ENCODE measurements at places on chromosomes 11 and 22.

DNA sequence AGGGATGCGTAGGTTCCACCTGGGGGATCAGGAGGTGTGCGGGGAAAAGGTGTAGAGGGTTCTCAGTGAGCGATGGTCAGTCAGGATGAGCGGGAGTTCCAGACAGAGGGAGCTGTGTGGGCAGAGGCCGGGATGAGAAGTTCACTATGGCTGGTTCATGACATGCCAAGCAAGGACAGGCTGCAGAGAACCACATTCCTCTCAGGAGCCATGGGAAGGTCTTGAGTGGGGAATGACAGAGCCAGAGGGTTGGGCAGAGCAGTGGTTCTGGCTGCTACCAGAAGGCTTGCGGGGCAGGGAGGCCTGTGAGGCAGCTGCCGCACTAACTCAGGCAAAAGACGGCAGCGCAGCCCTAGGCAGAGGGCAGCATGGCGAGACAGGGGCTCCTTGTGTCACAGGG, 66.1 kb downstream of the SCUBE1 start:
- no peak for DNase-seq

- DNase-seq: no peak
These were observed 14.2 kb upstream of the CCDC89 start for GRCh38 chr11:85699957-85700741.

GRCh38 chr22:38845004-38845740, 1.3 kb upstream of the NPTXR start:
- DNase-seq: no peak

- no peak for DNase-seq
These were observed 59.4 kb downstream of the PPFIBP2 start for GRCh38 chr11:7573193-7573557.

- no peak for DNase-seq
These were observed 209.5 kb downstream of the CASP12 start for GRCh38 chr11:104688731-104689130.

DNA sequence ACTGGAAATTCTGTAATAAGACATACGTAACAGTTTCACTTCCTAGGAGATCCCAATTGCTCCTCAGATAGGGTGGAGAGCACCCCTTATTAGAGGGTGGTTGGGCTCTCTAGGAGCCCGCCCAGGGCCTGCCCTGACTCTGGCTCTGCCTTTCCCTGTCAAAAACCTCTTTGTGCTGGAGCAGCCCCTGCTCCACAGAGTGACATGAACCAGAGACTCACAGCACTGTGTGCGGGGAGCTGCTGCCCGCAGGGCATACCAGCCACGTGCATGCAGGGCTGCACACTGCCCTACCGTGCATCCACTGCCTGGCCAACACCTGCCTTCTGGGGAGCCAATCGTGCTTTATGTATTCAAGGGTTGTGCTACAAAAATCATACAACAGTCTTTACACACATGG, 24.3 kb downstream of the KCNQ1OT1 start:
- DNase-seq: no peak

- DNase-seq: no peak
These were observed 2.0 kb upstream of the KRTAP5-6 start for GRCh38 chr11:1694846-1695547.

GRCh38 chr22:37383341-37383740, 43.9 kb downstream of the ELFN2 start:
- no peak for DNase-seq

DNA sequence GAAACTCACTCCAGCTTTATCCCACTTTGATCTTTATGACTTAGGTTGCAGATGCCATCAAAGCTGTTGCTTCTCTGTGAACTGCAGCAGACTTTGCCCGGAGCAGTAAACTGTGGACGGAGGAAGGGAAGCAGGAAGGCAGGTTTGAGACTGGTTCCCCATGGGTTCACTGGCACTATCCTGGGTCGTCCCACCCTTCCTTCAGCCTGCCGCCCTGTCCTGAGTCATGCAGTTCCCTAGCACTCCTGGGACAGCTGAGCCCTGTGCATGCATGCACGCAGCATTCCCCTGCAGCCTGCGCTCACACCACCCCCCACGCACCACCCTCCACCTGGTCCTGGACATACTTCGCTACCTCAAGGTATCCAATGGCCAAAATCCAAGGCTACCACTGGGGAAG, 23.5 kb upstream of the P2RY2 start:
- no peak for DNase-seq

GRCh38 chr11:23226331-23227077, 366.2 kb upstream of the CCDC179 start:
- no peak for DNase-seq

DNA sequence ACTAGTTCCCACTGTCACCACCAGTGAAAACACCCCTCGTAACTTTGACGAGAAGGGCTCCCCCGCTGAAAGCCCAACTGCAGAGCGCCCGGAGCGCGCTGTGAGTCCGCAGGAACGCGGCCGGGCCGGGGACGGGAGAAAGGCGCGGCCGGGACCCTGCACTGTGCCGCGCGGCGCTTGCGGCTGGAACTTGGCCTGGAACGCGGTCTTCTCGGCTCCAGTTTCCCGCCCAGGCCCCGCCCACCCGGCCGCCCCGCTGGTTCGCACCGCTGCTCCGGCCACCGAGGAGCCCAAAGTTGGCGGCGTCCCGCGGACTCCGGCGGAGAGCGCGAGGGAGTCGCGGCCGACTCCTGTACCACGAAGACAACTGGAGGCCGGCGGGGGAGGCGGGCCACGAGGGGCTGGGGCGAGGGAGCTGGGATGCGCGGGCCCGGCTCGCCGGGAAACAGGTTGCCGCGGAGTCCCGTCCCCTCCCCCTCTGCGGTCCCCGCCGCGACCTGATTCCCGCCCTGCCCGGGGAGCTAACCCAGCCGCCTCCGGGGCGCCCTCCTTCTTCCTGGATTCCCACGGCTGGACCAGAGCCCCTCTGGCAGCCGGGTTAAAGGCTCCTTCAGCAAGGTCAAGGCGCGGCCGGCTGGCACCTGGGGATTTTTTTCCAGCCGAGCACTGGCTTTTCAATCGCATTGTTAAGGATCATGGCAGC, 3.4 kb downstream of the TENM4 start:
- DNase-seq: no peak

GRCh38 chr11:100777103-100777502, 90.0 kb downstream of the ARHGAP42 start:
- no peak for DNase-seq

GRCh38 chr22:32854351-32854804, 52.9 kb downstream of the TIMP3 start:
- no peak for DNase-seq

DNA sequence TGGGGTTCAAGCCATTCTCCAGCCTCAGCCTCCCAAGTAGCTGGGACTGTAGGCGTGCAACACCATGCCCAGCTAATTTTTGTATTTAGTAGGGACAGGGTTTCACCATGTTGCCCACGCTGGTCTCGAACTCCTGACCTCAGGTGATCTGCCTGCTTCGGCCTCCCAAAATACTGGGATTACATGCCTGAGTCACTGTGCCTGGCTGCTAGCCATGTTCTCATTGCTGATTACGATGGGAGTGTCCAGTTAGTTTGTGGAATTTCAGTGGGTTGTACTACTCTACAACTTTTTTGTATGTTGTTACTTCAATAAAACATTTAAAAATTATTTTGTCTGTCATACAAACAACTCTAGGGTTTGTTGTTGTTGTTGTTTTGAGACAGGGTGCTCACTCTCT, 4.8 kb upstream of the VPS11 start:
- no peak for DNase-seq

- DNase-seq: no peak
These were observed 97.3 kb downstream of the COMMD9 start for GRCh38 chr11:36191941-36192340.

GRCh38 chr22:49979587-49980264, 19.2 kb downstream of the PIM3 start:
- DNase-seq: no peak

DNA sequence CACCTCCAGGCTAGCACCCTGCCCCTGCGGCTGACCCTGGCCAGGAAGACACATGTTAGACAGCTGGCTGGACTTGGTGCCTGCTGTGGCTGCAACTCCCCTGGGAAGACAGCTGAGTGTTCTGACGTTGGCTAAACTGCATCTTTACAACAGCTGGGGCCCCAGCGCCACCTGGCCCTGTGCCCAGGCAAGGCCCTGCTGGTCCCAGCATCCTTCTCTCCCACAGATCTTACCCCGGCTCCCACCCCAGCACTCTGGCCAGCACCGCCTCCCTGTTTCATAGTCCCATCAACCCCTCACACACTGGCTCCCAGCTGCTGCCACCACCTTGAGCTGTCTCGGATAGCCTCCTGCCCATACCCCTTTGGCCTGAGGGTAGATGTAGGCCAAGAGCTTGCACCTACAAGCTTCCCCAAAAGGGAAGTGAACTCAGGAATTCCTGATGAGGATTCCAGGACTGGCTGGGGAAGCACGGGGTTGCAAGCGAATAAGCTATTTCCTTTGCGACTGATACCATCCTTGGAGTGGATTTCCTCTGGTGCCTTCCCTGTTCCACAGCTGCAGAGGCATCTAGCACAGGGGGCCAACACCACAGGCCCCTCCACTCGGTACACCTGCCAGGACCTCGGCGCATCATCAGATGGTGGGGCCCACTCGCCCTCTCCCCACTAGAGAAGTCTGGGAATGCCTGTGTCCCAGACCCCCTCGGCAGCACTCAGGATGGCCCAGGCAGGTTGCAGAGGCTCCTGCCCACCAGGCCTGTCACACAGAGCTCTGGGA, 28.5 kb downstream of the RSPH14 start:
- DNase-seq: no peak

- DNase-seq: no peak
These were observed 6.7 kb upstream of the SLC6A5 start for GRCh38 chr11:20592741-20593140.

GRCh38 chr11:97973352-97973857, 1047.3 kb upstream of the CNTN5 start:
- DNase-seq: no peak

GRCh38 chr22:47209040-47209514, 446.6 kb downstream of the TBC1D22A start:
- DNase-seq: no peak

DNA sequence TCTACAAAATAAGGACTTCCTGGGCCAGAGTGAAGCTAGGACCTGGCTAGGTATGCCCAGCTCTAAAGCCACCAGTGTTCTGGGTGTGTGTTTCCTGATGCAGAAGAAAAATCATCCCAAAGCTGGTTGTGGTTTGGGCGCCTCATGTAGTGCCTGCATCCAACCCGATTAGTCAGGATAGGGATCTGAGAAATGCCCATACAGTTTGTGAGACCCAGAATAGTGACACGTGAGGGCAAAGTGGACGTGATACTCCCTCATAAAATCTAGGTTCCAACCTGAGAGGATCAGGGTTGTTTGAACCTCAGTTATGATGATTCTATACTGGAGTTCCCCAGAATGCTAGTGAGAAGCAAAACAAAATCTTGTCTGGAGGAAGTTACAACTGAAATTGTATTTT, 238.4 kb downstream of the TBC1D22A start:
- DNase-seq: no peak

DNA sequence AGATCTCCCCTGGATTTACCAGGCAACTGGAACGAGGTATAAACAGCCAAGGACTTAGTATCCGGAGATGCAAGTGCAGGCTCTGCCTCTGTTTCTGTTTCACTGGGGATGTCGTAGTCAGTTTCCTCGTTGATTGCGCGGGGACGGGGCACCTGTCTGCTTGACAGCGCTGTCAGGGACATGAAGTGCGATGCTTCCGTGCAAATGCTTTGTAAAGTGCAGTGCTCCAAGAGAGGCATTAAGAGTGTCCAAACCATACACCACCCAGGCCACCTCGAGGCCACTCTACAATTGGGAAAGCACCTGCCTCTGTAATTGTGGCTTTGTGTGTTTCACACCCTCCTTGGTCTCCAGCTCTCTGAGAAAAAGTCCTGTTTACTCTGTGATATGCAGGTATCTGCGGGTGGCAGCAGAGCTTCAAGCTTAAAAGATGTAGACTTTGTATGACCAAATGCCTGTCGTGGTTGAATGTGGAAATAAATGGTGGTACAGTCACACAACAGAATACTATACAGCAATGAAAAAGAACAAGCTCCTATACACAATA, 18.6 kb upstream of the CD5 start:
- DNase-seq: no peak

DNA sequence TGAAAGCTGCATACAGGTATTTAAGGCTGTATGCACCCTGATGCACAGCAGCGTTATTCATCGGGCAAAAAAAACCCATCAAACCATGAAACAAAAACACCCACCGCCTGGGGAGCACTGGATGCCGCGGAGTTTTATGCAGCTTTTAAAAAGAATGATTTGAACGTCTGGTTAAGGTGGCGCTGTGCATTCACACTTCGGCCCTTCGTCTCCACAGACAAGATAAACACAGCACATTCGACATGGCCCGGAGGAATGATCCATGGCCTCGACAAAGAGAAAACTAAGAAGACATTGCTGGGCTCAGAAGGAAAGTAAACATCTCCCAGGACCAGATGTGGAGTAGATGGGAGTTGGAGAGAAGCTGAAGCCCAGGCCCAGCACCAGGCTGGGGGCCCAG, 40.8 kb upstream of the GAL start:
- no peak for DNase-seq
